ENCODE measurements at places on chromosomes 2 and 18.

DNA sequence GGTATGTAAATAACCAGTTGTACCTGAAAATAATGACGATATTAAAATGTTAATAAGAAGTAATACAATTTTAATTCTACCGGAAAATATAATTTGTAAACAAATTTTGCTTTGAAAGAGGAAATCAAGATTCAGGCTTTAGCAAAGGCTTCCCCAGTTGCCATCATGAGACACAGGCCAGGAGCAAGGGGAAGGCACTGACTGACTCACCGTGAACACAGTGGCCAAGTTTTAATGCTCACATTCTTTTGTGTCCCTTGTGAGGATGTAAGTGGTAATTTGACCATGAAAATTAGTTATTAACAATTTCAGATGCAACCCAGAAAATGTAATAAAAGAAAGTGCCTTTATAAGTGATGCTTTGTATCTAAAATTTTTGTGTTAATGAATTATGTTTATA, 164.1 kb downstream of the GREB1L start:
- no peak for DNase-seq

- no peak for DNase-seq
Observed at GRCh38 chr2:230861552-230862255, 3.0 kb upstream of the ITM2C start.

- peak; percentile 23 for DNase-seq
Observed at GRCh38 chr2:199019898-199020507, 437.7 kb downstream of the SATB2 start.

- DNase-seq = peak; percentile 29
Observed at GRCh38 chr18:60549338-60549960, 176.9 kb upstream of the MC4R start.

DNA sequence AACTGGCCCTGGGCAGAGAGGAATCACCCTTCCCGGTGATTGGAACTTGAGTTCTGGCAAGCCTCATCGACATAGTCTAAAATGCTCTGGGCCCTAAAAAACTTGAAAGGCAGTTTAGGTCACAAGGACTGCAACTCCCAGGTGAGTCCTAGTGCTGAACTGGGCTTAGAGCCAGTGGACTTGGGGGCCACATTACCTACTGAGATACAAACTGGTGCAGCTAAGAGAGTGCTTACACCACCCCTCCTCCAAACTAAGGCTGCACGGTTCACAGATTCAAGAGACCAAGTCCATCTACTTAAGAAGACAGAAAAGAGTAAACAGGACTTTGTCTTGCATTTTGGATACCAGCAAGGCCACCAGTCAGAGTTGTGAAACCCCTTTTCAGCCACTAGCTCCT, 25.3 kb downstream of the ZNF519 start:
- DNase-seq = no peak

DNA sequence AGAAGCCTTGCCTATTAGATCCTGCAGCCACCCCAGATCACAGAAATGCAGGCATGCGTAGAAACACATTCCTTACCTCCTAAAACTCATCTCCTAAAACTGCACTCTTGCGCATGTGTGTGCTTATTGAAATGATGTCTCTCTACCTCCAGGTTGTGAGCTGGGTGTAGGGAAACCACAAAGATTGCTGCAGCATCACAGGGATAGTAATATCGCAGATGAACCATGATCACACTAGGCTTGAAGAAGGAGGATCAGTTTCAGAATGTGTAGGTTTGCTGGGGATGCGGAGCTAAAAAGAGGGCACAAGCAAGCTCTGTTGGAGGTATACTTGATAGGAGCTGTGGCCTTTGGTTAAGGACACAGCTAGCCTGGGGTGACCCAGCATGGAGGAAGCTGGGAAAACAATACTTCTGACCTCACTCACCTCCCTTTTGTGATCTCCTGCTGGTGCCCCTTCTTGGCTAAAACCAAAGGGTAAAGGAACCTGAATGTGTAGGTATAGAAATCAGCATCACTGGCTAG, 118.8 kb downstream of the SETBP1 start:
- no peak for DNase-seq

- DNase-seq = peak; percentile 8
Observed at GRCh38 chr2:167550448-167550847, 662.2 kb downstream of the XIRP2 start.

DNA sequence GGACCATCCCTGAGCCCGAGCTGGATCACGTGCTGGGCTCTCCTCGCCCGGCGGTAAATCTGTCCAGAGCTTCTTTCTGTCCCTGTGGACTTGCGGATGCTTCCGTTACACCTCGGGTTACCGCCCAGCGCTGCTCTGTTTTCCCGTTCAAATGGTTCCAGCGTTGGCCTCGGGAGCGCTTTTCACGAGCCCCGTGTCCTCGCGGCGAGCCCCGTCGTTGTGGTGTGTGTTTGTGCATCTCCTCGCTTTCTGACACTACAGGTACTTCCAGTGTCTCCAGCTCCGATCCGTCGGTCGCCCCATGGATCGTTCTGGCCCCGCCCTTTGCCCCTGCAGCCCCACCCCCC, 77.4 kb downstream of the RTP5 start:
- DNase-seq = no peak

- DNase-seq = no peak
Observed at GRCh38 chr18:63181706-63182309, 137.8 kb downstream of the BCL2 start.

DNA sequence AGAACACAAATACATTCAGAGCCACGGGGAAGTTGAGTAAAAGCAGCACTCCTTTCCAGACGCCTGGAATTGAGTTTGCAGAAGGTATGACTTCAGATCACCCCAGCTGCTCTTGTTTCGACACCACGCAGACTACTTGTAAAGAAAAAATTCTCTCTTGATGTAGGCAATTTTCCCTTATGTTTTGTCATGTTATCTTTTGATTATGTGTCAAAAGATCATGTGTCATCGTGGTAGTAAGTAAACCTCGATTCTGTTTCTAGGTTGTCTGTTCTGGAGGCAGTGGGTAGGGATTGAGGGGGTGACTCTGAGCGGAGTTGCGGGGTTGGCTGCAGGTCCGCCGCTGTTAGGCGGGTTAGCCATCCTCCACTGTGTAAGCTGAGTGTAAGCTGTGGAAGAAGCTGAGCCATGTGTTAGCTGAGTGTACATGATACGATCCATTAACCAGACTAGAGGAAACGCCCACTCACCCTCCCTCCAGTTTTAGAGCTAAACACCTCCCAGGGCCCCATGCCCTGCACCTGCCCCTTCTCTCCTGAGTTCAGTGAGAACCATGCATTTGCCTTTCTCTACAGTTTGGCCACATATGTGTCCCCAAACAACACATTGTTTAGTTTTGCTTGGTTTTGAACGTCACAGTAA, 181.8 kb downstream of the SNTG2 start:
- DNase-seq = no peak

GRCh38 chr2:207279520-207279919, 113.8 kb upstream of the KLF7 start:
- no peak for DNase-seq

- no peak for DNase-seq
Observed at GRCh38 chr2:46654801-46655200, 175.4 kb downstream of the TMEM247 start.

- DNase-seq = no peak
Observed at GRCh38 chr2:68487773-68488355, 20.5 kb downstream of the APLF start.

- no peak for DNase-seq
Observed at GRCh38 chr2:3779496-3780049, 76.2 kb downstream of the DCDC2C start.

Data from HS-5 (cell line).